ENCODE measurements at places on chromosomes 6 and 20.

GRCh38 chr6:49543087-49543858 lies 7.2 kb upstream of the C6orf141 start:
- DNase-seq: peak; percentile 7

GRCh38 chr6:42720739-42721138 lies 1.7 kb downstream of the PRPH2 start:
- DNase-seq: no peak

DNA sequence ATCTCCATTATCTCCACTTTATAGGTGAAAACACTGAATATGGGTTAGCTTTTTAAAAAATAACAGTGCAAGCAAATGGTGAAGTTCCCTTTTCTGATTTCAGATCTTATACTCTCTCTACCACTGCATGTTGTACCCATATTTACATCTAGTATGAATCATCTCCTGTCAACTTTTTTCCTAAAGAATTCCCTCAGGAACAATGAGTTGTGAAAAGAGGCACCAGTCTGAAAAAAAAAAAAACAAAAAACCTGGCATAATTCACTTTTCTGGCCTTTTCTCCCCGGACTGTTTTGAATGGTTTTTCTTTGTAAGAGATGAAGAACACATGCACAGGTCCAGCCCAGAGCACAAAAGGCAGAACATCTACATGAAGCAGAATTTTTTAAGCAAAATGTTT lies 596.0 kb downstream of the COL12A1 start:
- no peak for DNase-seq

GRCh38 chr6:167141667-167142432 lies 15.9 kb downstream of the GPR31 start:
- DNase-seq: peak; percentile 63

- no peak for DNase-seq
Measured at GRCh38 chr20:49290608-49291191, 12.8 kb upstream of the ZNFX1 start.

DNA sequence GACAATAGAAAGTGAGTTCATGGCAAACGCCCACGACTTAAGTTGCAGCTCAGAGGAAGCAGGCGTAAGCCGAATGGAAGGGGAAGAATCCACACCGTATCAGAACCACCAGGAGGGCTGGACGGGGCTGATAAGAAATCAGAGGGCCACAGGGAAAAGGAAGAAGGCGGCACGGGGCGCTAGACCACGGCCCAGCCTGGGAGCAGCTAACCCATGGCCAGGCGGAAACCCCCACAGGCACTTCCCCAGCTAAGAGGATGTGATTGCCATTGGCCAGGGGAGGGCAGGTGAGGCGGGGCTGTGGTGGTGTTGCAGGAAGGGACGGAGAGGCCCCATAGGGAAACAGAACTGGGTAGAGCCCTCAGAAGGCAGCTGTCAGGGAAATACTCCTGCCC lies 174.0 kb upstream of the AFDN start:
- peak; percentile 10 for DNase-seq

- no peak for DNase-seq
Measured at GRCh38 chr20:10347086-10347880, 86.7 kb downstream of the MKKS start.

DNA sequence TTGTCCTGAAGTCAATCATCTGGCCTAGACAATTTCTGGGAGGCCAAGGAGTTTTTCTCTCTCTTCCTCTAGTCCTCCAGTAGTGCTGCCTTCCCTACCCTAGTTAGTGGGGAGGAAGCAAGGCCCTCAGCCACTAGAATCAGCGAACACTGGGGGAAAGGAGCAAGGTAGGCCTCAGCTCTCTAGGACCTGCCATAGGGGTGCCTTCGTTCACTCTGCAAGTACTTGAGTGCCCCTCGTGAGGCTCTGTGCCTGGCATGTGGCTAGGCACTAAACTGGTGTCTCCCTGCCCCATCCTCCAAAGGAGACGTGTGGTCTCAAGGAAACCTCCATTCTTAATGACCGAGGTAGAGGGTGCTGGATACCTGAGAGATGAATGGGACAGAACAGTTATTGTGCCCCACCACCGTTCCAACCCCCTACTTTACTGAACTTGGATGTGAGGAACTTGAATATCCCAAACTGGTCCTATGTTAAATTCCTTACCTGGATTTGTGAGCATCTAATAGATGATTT lies 1.1 kb downstream of the DEF6 start:
- peak; percentile 44 for DNase-seq

DNA sequence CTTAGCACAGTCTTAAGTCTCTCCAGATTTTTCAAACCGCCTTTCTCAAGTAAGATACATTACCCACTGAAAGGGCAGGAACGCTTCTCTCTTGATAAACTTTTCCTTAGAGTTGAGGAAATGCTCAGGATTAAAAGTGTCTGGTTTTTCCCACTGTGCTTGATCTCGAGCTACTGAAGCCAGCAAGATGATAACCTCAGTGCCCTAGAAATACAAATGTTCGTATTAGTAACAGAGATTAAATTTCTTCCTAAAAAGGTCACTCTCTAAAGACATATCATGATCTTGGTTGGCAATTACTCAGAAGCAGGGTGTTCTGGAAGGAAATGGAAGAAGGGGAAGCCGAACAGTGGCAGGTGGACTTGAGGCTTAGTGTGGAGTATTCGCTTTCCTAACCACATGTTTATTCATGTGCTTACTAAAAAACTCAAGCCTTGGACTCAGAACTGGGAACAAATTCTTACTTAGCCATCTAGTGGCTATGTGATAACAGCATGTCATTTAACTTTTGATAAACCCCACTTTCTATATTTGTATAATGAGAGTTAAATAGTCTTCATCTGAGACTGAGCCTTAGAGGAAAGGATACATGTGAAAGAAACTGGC lies 20.1 kb downstream of the C6orf141 start:
- no peak for DNase-seq

- peak; percentile 20 for DNase-seq
Measured at GRCh38 chr20:4153251-4153650, 137.9 kb upstream of the RNF24 start.

DNA sequence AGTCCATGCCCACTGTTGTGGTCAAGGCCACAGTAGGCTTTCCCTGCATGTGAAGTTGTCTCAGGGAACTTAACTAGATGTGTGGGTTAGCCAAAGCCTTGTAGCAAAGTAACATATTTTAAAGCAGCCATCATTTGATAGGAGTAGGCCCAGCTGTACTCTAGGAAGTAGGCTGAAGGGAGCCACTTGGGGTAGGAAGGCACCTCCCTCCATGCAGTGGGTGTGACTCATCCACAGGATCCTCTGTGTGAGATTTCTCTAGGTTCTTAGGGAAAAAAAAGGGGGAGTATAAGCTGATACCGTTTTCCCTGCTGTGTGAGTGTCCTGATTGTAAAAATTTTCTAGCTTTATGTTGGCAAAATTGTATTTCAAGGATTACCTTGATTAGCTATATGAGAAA lies 44.7 kb downstream of the VAPB start:
- no peak for DNase-seq

DNA sequence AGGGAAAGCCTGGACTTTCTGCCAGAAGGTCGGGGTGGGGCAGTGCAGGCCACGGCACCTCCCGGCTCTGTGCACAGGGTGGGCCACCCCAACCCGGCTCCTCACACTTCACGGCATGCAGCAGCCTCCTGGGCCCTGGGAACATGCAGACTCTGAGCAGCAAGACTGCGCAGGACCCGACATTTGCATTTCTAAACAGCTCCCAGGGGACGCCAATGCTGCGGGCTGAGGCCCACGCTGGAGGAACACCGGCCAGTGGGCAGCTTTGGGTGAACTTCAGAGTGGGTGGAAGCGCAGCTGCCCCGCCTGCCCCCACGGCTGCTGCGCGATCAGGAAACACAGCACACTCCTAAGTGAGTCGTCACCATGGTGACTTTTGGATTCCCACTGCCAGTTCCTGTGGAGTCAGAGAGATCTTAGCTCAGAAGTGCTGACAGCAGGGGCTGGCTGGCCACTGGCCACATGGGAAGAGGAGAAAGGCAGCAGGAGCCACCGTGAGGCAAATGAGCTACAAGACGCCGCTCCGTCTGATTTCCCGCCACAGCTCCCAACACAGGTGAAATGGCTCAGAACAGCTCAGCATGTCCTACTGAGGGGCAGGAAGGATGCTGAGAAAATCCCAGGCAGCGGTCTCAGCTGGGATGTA lies 52.1 kb downstream of the RNASET2 start:
- DNase-seq: no peak

DNA sequence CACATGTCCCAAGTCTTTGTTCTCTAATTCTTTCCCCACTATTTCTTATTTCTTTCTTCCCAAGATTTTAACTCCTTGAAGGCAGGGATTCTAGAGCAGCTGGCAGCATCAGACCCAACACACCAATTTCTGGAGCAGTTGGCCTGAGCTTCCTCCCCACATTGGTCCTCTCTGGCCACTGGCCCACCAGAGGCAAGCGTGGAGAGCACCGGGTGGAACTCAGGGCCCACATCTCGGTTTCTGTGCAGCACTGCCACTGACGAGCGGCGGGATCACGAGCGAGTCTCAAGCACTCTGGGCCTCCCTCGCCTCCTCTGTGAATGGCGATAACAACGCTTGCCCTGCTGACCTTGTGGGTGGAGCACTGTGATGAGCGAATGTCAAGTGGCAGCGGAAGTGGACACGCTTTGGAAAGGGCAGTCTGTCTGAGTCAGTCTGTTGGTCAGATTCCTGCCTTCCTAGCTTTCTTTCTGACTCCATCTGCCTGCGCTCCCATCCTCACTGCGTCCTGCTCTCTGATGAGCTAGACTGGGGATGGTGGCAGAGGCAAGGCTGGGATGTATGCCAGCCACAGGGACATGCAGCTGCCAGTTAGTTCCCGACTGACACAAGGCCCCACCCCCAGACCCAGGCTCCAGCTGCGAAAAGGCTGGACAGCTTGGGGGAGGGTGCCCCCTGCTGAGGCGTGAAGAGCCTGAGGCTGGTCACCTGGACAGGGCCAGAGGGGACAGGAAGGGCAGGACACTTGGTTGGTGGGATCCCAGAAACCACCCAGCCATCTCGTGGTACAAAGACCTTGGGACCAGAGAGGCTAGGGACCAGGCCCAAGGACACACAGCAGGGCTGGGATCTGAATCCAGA lies 4.5 kb upstream of the SPDEF start:
- no peak for DNase-seq

GRCh38 chr6:33882154-33882553 lies 78.4 kb upstream of the MLN start:
- no peak for DNase-seq

Measured in suppressor macrophage (primary cell).